ENCODE measurements at places on chromosomes 13 and 19.

DNA sequence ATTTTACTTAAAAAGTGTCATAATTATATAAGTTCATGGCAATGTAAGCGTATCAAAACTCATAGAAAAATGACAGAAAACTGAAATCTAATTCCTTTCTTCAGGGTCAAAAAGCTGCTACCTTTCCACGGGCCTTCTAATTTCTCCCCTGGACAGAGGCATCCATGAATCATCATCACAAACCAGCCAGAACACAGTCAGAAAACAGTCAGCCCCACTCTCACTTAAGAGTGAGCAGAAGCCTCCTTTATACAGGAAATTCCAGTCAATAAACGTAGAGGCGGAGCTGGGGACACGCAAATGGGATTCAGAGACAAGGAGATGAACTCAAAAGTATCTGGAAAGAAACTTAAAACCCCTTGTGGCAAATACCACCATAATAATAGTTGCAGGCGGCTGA, 54.2 kb upstream of the ABCC4 start:
- DNase-seq = no peak

GRCh38 chr19:4966591-4966990, 2.3 kb upstream of the KDM4B start:
- no peak for DNase-seq

- no peak for DNase-seq
Observed at GRCh38 chr13:97074618-97075017, 80.3 kb upstream of the OXGR1 start.

GRCh38 chr13:61247149-61247936, 168.3 kb downstream of the PCDH20 start:
- DNase-seq = no peak

DNA sequence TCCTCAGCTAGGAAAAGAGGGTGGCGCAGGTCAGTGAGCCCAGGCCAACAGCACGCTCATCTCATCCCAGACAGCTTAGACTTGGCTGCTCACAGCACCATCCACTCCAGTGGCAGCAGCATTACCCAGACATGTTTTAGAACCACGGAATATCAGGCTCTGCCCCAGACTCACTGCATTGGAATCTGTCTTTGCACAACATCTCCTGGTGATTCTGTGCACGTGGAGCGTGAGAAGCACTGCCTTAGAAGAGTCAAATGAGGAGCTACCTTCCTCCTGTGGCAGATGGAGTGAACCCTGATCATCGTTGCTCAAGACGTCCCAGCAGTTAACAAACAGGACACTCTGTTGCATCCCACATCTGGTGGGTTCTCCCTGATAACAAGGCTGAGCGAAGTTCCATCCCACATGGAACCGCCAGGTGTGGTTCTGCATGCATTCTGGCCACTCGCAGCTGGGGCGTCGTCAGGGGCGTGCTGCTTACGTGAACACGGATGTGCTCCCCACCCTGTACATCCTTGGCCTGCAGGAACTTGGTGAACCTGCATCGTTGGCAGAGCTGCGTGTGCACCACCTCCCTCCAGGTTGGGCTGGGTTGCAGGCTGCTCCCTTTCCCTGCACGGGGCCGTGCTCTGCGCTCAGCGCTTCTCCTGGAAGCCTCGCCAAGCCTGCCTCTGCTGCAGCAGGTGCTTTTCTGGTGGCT, 25.2 kb upstream of the ATP11A start:
- no peak for DNase-seq

DNA sequence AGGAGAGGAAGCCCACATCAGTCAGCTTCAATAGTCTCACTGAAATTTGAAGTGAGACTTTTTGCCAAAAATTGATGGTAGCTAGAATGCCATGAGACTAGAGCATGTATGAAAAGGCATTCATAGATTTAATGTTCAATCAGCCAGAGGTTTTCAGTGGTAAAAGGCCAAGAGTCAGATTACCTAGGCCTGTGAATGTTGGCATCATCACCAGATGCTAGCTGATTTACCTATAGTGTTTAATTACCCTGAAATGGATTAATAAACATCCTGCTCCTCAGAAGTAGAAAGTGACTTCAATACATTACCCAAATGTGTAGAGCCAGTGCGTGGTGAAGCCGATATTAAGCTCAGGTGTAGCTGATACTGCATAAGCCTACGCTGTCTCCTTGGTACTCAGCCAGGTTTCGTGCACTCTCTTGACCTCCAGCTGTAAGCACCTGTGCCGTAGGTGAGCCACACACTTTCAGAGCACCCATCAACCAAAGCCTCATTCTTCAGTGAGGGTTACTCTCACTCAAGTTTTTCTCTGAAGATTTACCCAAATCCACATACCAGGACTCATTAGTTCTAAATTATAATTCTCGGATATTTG, 1140.3 kb upstream of the SLC10A2 start:
- no peak for DNase-seq

GRCh38 chr13:49546561-49546960, 38.8 kb downstream of the RCBTB1 start:
- no peak for DNase-seq

- DNase-seq = no peak
Observed at GRCh38 chr13:26946684-26947343, 186.2 kb upstream of the GPR12 start.

DNA sequence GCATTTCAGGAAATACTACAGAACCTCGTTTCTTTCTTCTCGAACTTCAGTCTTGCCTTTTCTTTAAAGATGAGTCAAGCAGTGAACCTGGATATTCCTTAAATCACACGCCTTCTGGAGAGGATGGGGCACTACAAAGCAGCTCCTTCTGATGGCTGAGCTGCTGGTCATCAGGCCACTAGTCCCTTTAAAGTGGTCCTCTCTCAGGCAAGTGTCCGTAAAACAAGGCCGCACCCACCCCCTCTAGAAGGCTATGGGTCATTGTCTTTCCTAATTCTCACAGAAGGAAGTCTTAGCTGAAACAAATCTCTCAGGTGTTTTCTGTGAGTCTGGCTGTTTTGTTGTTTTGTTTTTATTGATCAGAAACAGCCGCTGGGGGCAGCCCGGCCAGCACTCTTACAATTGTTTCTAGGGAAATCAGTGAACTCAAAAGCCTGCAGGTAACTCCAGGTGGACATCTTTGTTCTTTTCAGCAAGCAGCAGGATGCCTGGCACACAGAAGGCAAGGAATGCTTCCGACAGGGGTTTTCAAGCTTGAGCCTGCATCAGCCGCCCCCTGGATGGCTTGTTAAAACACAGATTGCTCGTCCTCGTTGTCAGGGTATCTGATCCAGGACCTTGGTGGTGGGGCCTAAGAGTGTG, 45.4 kb downstream of the MBNL2 start:
- no peak for DNase-seq

GRCh38 chr13:107625648-107626047, 589.7 kb downstream of the LIG4 start:
- no peak for DNase-seq

Data from NK-92 treated with Interleukin-12 subunit alpha and Interleukin-12 subunit beta, amount 100 ng/mL, for 24 hours (cell line).